A549 (cell line): ENCODE measurements at places on chromosomes 13 and 19.

DNA sequence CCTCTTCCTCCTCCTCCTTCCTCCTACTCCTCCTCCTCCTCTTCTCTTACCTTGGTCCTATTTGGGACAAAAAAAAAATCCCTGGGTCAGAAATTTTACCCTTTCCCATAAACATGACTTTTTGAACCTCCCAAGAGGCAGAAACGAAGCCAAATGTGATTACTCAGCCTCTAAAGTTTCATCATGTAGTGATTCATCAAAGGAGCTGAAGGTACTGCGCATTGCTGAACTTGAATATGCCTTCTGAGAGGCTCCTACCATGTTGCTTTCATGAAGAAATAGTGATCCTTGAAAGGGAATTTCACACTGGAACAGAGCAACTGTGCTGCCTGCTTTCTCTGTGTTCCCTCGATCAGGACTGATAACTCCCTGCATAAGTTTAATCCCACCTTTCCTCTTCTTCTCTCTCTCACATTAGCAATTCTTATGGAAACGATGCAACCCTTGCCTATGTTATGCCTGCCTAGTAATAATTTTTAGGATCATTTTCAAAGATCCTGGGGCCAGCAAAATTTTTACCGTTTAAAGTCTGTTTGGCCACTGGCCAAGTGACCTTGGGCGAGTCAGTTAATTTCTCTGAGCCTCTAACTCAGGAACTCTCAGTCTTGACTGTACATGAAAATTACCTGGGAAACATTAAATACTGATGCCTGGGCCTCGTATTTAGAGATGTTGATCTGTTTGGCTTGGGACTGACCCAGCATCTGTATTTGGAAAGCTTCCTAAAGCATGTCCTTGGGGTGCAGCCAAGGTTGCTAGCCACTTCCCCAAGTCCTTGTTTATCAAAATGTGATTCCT is 149.5 kb downstream of the DCT start:
- peak; percentile 15 for DNase-seq

- DNase-seq: no peak
Measured at GRCh38 chr13:106163426-106163825, 372.0 kb downstream of the EFNB2 start.

DNA sequence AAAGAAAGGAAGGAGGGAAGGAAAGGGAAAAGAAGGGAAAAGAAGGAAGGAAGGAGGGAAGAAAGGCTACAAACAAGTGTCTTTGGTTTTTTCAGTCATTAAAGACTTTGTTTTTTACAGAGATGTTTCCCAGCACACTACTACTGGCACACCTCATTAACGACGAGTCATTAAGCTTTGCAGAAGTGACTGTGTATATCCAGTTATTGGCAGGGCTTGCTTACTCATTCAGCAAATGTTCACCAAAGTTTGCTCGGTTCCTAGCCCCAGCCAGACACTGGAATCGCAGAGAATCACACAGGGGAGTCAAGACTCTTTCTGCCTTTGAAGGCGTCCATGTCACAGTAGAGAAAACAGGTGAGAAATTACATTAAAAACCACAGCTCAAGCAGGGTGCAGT is 4.3 kb downstream of the NLRP12 start:
- no peak for DNase-seq

DNA sequence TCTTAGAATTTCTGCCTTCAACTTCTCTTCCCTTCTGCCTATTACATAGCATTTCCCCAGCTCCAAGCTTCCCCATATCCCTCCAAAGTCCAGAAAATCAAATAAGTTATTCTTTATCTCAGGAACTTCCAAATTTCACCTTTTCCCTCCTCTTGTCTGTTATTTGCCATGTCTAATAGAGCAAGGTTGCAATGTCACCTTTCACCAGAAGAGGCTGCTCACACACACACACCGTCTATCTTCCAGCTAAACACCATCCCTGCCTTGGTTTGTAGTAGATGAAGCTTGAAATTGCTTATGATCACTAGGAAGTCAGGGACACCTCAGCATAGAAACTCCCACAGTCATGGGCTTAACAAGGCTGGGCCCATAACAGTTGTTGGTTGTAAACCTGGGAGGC is 48.4 kb downstream of the ZNRF4 start:
- no peak for DNase-seq

DNA sequence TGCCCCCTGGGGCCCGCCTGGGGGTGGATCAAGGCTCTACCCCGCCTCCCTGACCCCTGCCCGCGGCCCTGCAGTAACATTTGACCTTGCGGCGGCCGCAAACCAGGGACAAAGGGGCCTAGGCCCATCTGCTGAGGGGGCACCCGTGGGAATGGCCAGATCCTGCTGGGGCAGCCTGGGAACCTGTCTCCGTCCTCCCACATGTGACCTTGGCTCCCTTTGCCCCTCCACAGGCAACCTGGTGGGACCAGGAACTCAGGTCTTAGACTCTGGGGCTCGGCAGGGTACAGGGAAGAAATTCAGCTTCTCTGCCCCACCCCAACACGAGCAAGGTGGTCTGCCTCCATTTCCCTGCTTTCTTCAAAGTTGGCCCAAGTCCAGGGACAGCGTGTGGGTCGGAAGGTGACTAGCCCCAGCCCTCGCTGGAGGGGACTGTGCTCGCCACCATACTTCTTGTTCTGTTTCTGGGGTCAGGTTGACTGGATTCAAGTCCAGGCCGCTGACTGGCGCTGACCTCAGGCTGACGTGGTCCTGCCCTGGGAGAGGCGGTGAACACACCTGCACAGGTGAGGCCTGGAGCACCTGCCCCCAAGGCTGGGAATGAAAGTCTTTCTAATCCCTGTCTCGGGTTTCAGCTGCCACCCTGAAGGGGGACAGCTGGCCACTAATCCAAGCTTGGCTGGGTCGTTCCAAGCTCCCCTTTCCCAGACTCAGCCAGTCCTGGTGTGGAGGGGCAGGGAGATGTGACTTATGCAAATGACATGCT is 2.5 kb upstream of the NR2F6 start:
- DNase-seq: no peak

DNA sequence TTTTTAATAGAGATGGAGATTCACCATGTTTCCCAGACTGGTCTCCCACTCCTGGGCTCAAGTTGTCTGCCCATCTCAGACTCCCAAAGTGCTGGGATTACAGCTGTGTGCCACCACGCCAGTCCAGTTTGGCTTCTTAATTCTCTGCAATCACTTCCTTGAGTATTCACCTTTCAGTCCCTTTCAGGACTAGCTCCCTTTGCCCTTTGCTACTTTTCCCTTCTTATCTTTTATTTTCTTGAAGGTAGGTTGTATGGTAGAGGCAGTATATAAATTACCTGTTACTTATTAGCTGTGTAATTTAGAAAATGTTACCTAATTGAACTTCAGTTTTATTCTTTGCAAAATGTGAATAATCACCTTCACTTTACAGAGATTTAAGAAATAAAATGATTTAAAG is 285.8 kb downstream of the FGF9 start:
- no peak for DNase-seq

DNA sequence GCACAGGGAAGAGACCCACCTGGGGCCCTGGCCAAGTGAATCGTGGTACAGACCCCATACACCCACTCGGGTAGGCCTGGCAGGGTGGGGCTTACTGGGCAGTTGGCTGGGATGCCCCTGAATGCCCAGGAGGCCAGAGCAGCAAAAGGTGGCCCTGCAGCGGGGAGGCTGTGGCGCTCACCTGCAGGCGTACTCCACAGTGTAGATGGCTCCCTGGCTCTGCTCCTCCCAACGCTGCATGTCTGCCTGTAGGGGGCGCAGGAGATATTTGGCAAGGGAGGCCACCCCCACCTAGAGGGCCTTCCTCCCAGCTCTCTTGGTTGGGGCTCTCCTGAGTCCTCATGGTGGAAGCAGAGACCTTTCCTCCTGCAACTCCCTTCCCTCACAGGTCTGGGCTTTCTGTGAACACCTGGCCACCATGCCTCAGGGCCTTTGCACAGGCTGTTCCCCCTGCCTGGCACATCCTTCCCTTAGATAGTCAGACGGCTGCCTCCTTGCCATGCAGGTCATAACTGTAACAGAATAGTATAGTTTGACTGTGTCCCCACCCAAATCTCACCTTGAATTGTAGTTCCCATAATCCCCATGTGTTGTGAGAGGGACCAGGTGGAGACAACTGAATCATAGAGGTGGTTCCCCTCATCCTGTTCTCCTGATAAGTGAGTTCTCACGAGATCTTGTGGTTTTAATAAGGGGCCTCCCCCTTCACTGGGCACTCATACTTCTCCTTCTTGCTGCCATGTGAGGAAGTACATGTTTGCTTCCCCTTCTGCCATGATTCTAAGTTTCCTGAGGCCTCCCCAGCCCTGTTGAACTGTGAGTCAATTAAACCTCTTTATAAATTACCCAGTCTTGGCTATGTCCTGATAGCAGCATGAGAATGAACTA is 5.9 kb downstream of the BORCS8 start:
- no peak for DNase-seq

GRCh38 chr13:48686636-48687210 is 33.0 kb downstream of the CYSLTR2 start:
- no peak for DNase-seq

DNA sequence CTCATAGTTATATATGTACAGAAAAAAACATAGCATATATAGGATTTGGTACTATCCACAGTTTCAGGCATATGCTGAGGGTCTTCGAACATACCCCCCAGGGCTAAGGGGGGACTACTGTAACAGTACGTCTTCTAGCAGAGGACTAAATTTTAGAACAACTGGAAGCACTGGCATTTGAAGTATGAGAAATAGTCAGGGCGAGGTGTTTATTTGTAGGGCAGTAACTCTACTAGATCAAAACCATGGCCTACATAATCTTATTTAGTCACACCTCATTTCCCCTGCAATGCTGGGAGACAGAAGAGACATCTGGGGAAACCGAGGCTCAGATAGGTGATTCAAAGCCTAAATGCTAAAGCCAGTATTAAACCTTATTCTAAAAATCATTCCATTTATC is 245.6 kb downstream of the DCT start:
- no peak for DNase-seq

DNA sequence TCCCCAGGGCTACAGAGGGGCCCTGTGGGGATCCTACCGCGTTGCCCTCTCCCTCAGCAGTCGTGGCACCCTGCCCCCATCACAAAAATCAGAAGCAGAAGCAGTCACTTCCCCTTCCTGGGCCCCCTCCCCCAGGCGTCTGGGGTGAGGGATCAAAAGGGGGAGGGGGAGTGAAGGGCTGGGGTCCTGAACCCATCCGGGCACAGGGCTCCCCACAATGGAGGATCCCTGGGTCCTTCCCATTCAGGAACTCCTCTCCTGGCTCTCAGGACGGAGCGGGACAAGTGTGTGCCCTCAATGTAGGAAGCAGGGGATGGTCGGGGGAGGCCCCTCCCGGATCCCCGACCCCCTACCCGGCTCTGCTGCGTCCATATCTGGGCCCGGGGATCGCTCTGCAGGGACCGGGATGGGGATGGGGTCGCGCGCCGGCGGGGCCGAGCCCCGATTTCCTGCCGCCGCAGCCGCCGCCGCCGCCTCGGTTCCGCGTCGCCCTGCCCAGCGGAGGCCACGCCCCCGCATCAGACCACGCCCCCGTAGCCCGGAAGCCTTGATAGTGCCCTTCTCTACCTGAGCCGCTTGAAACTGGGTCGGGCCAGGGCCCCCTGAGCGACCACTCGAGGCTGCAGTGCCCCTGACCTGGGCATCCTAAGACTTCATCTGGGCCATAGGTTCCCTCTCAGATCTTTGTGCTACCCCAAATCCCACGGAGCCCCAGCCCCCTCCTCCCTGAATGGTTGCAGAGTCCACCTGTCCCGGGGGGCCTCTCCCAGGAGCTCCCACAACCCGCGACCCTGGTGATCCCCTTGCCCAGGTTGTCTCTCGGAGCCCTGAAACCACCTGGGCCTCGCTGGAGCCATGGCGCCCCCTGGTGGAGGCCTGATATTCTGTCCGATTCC is at the start of gene GMIP:
Gene GMIP, minus strand, starts transcription at position 500 of the 896 bp plus-strand sequence. Its CDS starts 128 bp downstream, at position 372.
- DNase-seq: peak; percentile 55

GRCh38 chr13:44244288-44244687 is 129.3 kb upstream of the SERP2 start:
- DNase-seq: no peak

GRCh38 chr13:97881556-97881955 is 71.9 kb upstream of the IPO5 start:
- no peak for DNase-seq

- DNase-seq: peak; percentile 34
Measured at GRCh38 chr19:46431824-46432223, 3.1 kb upstream of the PNMA8C start.
